ENCODE measurements at places on chromosomes 1 and 21.

- no peak for DNase-seq
These were observed 35.2 kb downstream of the CCN1 start for GRCh38 chr1:85615586-85616363.

- no peak for DNase-seq
These were observed 13.5 kb downstream of the NLRP3 start for GRCh38 chr1:247429496-247429895.

DNA sequence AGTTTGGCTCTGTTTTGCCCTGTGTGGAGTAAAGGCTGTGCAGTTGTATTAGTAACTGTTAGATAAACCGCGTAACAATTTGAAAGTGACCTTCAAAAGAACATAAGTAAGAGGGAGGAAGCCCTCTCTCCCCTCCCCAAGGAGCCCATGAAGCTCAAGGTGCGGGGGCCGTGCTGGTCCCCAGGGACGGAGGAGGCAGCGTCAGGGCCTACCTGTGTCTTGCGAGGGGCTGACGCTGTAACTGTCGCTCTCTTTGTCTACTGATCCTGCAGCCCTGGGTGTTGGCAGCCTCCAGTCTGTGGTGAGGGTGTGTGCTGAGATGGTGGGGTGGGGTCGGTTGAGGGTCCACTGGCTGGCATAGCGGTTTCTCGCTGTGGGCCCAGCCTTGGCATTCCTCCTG, 176.6 kb downstream of the PCP4 start:
- no peak for DNase-seq

DNA sequence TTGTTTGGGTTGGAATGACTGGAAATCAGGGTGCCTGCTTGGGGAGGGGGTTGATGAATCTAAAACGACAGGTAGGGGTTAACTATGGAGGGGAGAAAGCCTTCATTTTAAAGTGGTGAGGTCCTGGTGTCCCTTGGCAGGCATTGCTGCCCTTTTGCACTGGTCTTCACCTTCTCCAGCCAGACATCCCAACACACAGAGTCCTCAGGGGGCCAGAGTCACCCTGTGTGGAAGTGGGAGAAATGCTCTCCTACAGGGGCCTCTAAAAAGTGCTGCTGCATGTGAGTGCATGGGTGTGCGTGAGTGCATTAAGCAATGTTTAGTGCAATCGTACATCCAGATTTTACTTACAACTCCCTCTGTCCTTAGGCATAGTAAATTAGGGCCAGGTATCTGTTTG, 39.0 kb downstream of the TEX35 start:
- DNase-seq: no peak

GRCh38 chr1:89832496-89833127, 11.8 kb downstream of the LRRC8D start:
- DNase-seq: no peak

- no peak for DNase-seq
These were observed 37.2 kb downstream of the SUSD4 start for GRCh38 chr1:223326776-223327175.

DNA sequence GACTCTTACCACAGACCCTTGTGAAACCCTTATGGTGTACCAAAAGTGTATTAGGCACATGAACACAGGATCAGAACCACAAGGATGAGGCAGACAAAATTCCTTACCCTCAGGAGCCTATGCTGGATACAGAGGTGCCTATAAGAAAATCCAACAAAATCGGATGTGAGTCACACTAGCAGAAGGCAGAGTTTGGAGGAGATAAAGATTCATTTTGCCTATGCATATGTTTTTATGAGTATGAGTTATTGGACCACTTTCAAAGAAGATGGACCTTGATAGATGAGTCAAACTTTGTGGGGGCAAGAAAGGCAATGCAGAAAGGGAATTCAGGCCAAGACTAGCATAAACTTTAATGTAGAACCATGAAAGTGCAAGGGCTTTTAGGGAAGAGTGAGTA, 17.0 kb downstream of the CAMK1G start:
- no peak for DNase-seq

- no peak for DNase-seq
These were observed 18.4 kb upstream of the COP1 start for GRCh38 chr1:176225479-176225875.

- no peak for DNase-seq
These were observed 40.0 kb downstream of the TYW3 start for GRCh38 chr1:74772945-74773344.

GRCh38 chr1:154774175-154774855, 95.8 kb downstream of the KCNN3 start:
- DNase-seq: no peak

GRCh38 chr1:117260761-117261423, 50.2 kb upstream of the VTCN1 start:
- no peak for DNase-seq

DNA sequence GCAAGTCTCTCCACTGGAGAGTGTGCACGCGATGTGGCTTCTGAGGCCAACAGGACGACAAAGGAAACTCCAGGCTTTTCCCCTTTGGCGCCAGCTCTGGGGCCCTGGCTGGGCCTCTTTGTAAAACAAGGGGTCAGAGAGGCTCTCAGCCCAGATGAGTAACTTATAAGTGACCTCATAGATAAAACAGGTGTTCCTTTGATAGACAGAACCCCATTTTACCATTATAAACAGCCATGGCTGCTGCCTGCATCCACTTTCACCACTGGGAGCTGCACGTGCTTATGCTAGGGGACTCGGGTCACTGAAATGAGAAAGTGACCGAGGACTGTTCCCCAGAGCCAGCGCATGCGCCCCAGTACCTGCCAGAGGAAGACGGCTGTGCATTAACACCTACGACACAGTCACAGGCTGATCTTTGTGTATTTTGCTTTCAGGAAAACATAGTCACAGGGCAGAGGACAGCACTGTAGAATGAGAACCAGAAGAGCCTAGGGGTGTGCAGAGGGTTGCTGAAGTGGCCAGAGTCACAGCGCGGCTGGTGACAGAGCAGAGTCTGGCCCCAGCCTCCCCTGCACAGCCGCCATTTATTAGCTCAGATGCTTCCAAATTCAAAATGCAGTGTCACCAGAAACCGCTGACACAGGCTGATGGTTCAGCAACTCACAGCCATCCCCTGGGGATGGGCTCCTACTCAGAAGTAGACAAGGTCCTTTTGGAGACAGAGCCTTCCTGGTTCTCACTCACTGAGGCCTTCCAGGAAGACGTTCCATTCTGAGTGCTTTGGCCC, 12.7 kb downstream of the RNF207 start:
- DNase-seq: no peak

DNA sequence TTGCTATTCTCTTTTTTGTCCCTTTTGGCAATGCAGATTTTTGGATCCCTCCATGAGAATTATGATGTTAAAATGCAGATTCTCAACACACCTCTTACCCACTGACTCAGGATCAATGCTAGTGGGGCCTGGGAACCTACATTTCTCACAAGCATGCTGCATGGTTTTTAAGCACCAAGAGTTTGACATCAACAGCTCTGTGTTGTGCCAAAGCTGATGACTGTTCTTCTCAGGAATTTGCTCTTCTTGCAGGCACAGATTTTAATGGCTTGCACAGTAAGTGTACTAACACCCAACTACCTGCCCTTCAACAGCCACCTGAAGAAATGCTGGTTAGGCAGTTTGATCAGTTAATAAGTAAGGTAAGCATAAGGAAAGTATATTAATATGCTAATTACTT, 468.7 kb downstream of the PTBP2 start:
- DNase-seq: no peak

DNA sequence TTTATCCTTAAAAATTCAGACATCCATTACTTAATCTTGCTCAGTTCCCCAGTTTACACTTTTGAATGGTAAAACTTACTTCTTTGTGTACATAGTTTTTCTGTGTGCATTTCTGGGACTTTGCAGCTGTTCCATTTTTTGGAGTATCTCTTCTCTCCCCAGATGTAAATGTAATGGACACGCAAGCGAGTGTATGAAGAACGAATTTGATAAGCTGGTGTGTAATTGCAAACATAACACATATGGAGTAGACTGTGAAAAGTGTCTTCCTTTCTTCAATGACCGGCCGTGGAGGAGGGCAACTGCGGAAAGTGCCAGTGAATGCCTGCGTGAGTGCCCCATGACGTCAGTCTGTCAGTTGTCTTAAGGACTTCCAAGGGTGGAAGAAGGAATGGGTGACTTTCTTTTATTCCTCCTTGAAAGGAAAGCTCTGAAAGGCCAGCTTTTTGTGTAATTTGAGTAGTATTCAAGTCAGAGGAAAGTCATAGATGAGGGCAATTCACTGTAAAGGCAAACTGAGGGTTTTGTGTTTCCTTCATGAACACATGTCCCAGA, 75.7 kb upstream of the LAMC2 start:
- no peak for DNase-seq
